Activated CD4-positive, alpha-beta T cell treated with anti-CD3 and anti-CD28 coated beads for 48 hours (primary cell): ENCODE measurements at places on chromosomes 2 and 18.

DNA sequence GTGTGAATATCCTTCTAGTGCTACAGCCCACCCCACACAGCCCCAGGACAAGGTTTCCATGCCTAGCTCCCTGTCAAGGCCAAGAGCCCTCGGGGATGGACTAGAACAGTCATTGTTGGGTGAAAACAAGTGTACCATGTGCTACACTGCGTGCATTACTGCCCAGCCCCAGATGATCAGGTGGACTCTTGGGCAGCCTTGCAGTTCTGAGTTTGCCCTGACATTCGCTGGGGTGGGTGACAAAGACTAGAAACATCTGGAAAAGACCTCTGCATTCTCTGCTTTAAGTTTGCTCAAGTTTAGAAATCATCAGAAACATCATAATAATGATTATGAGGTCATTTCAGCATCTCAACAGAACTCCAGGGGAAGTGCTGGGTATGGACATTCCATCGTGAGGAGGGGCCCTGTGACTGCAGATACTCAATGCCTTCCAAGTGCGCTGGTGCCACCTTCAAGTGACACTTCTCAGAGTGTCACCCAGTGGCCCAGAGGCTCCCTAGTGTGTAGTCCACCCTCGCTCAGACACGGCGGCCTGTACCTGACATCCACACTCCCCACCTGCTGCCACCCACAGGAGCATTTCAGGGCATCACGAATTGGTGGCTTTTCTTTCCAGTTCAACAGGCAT, 5.3 kb upstream of the PXDN start:
- DNase-seq = no peak

DNA sequence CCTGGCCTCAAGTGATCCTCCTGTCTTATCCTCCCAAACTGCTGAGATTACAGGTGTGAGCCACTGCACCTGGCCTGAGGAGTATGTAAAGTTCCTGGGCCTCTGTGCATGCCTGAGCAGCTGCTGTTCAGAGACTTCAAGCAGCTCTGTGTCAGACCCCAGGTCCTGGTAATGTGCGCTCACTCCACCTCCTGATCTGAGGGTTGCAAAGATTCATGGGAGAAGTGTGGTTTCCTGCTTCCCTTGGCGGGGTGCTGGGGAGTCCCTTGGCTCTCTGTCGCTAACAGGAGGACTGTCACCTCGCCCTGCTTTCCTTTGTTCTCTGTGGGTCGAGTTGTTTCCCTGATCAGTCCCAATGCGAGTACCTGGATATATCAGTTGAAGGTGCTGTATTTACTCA, 8.6 kb upstream of the IL36A start:
- peak; percentile 67 for DNase-seq

GRCh38 chr2:67462738-67463496, 65.8 kb downstream of the ETAA1 start:
- no peak for DNase-seq

DNA sequence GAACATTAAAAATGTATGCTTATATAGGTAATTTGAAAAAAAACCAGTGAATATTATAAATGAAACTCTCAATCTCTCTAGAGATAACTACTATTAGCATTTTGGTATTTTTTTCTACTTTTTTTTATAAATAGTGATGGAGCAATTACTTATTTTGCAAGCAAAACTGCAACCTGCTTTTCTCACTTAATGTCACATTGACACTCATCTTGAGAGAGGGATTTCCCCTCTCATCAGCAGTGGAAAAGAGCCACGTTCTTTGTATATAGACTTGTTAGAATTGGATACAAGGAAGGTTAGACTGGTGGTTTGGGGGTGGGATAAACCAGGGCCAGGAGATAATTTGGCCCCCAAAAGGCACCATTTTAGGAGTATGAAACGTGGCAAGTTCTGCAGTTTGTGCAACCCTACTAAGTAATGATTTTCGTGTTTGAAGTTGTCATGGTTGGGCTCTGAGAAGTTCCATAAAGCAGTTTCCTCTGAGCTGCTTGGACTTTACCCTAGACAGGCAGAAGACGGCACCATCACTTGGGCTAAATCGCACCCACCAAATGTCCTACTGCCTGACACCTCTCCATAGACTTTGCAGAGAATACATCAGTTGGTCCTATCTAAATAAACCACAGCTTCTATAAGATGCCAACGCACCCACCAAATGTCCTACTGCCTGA, 194.0 kb downstream of the ACTR3 start:
- DNase-seq = no peak

GRCh38 chr2:146077156-146077555, 1557.2 kb upstream of the ZEB2 start:
- DNase-seq = no peak

DNA sequence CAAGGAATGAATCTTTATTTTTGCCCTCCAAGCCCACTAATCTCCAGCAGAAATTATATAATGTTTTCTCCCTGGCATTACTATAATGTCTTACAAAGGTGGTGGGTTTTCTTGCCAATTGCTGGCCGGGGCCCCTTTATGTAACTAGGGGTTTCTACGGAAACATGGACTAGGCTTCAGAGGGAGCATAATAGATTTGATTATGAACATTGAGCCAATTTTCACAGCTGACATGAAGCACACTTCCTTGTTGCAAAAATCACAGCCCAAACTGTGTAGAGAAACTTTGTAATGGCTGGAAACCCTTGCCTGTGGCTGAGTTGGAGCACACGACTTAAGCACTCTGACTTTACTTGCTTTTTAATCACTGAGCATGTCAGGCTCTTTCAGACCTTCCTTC, 3.8 kb upstream of the CYRIA start:
- DNase-seq = no peak

GRCh38 chr2:86025229-86025820, 80.4 kb downstream of the POLR1A start:
- no peak for DNase-seq

DNA sequence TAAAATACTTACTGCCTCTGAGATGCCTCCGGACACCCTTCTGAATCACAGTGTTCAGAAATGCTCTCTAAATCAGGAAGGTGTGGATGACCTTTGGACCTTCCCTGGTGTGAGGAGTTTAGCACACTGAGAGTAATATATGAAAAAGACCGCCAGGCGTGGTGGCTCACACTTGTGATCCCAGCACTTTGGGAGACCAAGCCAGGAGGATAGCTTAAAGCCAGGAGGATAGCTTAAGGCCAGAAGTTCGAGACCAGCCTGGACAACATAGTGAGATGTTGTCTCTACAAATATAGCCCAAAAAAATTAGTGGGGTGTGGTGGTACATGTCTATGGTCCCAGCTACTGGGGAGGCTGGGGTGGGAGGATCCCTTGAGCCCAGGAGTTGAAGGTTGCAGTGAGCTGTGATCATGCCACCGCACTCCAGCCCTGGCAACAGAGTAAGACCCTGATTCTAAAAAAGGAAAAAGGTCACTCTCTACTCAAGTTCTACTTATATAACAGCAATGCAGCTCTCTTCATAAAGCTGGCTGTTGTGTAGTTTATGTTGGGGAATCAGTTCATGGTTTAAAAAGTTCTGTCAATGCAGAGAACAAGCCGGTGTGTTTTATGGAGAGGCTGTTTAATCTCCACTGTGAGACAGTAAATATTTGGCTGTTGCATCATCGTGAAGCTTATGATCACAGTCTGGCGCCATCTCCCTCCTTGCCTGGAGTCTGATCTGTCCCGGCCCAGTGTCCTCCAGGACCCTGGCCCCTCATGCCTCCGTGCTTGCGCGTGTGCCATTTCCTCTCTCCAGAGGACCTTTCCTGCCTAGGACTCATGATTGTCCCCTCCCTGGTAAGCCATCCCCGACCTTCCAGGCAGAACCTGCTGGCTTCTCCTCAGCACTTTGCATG, 184.5 kb downstream of the FAM210A start:
- DNase-seq = no peak

DNA sequence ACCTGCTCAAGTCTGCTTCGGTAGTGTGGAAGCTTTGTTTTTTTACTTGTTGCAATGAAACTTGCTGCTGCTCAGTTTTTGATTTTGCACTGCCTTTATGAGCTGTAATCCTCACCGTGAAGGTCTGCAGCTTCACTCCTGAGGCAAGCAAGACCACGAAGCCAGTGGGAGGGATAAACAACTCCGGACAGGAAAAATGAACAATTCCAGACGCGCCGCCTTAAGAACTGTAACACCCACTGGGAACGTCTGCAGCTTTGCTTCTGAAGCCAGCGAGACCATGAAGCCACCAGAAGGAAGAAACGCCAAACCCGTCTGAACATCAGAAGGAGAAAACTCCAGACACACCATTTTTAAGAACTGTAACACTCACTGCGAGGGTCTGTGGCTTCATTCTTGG, 245.7 kb upstream of the REG3G start:
- no peak for DNase-seq

DNA sequence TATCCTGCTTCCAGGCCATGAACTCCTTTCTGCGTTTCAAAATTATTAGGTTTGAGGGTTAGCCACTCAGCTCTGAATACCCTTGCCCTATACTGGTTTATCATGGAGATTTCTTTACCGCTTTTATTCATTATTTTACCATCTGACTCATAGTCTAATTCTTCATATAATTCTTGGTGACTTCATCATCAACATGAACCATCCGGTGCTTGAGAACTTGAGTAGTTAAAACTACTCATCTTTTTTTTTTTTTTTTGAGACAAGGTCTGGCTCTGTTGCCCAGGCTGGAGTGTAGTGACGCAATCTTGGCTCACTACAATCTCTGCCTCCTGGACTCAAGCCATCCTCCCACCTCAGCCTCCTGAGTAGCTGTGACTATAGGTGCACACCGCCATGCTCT, 94.2 kb upstream of the LHCGR start:
- no peak for DNase-seq

DNA sequence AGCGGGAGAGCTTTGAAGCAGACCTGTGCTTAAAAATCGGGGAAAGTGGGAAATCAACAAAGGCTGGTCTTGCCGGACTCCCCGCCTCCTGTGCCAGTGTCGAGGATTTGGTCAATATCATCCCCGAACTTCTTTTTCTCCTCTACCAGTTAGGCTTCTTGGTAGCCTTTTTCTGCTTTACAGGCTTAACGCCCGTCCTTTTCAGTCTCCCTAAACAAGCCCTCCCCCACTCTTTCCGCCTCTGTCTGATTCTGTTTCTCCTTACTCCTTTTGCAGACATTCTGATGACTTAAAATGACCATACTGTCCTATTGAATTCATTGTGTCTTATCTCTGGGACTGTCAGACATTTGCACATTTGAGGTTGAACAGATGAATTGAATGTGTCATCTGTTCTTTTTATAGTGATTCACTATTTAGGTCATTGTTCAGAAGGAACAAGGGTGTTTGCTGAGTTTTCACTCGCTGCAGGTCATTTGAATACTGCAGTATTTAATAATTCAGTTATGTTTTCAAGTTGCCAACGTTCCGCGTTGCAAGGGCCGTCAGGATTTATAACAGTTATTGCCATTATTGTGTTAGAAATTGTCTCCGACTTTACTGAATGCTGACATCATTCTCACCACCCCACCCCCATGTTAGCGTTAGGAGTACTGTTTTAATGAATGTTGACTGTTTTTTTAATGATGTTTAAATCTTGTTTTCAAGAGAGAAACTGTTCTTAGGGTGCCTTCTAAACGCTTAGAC, 1.1 kb downstream of the ITGAV start:
- DNase-seq = peak; percentile 16

GRCh38 chr2:196316050-196316430, 144.7 kb upstream of the STK17B start:
- DNase-seq = no peak

- no peak for DNase-seq
These were observed 486.5 kb upstream of the ACVR2A start for GRCh38 chr2:147358375-147358774.

DNA sequence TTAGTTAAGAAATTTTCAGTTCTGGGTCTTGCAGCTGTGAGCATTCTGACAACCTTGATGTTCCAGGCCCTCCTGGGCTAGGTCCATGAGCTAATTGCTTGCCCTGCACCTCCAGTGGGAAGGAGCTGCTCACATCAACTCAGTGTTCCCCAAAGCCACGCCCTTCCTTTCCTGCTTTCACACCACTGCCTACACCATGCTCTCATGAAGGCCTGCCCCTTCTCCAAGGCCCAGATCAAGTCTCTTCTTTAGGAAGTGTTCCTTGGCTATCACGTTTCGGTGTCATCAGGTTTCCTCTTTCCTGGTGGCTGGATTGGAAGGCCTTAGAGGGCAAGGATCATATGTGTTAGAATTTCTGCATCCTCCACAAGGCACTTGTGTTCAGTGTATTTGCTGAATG, 18.8 kb downstream of the TMEM127 start:
- DNase-seq = no peak

DNA sequence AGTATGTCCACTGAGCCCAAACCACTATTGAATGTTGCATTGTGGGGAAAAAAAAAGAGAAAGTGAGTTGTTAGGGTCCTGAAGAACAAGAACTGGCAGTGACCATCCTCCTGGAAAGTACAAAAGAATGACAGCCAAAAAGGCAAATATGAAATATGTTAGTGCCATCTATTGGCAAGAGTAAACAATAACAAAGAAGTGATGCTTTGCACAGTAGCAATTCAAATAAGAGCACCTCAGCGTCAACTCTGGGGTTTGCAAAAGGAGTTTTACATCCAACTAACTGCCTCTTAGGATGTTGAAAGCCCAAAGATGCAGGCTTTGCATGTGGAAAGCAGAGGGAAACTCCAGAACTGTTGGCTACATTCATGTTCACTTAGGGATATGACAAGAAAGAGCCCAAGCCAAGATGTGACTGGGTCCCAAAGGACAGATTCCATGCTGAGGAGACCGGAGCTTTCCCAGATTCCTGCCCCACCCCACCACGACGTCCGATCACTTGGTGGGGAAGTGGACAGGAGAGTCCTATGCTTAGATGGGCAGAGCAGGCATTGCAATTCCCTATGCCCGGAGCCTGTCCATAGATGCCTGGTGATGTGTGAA, 15.6 kb downstream of the TRABD2A start:
- peak; percentile 1 for DNase-seq

DNA sequence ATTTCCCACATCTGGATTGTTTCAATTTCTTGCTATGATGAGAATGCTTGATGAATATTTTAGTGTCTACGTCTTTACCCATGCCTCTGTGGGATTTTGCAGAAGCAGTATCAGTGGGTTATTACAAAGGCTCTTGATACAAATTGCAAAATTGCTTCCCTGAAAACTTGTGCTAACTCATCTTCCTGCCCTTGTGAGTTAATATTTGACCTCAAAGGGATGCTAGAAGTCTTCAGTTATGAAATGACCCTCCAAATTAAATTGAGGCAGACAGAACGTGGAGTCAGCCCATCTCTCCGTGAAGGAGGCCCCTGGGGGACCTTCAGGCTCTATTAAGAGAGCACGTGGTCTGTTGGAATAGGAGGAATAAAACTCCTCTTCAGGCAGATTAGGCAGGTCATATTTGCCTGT, 239.2 kb upstream of the HS6ST1 start:
- DNase-seq = no peak

- no peak for DNase-seq
These were observed 258.3 kb upstream of the POU3F3 start for GRCh38 chr2:104595576-104595975.

GRCh38 chr2:231321556-231322334, 73.8 kb upstream of the B3GNT7 start:
- no peak for DNase-seq

GRCh38 chr2:177383935-177384334, 8.6 kb upstream of the AGPS start:
- no peak for DNase-seq

DNA sequence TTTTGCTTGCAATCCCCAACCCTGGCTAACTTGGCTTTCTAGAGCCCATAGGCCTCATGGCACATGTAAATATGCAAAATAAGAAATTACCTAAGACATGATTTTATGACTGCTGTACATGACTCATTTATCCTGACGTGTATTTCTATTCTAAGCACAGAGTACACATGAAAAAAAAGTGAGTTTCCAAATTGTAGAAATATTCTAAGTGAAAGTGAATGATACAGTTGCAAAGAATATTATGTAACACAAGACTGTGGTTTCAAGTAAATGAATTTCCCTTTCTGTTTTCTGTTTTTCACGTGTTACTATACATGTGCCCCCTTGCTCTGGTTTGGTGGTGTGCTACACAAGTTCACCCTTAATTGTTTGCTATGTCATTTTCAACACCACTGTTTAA, 162.4 kb downstream of the LRP1B start:
- DNase-seq = no peak
